ENCODE measurements at places on chromosomes 2 and 18.
A peak's percentile ranks its signal among the peaks of the same experiment; 100 is the strongest.

GRCh38 chr18:57834616-57835015 lies 31.5 kb upstream of the ATP8B1 start:
- no peak for DNase-seq

GRCh38 chr2:26575836-26576564 lies 65.2 kb downstream of the CIB4 start:
- no peak for DNase-seq

DNA sequence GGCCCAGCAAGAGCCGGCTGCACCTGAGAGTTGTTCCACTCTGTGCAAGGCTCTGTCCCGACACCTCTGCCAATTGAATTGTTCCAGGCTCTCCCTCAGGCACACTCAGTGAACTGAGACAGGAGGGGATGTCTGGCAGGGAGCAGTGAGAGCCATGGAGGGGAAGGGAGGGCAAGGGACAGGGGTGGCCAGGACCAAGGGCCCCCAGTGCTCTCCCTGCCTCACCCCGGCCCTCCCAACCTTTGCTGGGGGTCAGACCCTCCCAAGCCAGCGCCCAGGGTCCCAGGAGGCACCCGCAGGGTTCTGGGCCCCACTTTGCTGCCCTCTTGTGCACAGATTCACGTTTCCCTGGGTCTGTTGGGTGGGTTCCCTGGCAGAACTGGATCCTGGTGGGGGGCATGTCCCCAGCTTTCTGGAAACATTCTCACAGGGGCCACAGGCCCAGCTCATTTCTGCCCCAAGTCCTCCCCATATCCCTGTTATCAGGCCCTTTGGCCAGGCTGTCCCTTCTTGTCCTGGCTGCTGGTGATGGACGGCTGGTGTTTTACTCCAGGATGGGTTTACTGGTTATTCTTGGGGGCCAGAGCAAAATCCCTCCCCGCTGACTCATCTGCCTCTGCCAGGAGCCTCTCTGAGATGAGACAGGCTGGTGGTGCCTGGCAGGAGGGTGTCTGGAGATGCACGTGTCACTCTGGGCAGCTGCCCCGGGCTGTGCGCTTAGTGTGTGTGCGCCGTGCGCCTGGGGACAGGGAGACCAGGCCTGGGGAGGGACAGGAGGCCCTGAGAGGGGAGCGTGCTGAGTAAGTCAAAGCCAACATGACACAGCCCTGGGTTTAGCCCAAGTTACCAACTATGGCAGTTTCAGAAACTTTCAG lies 136.5 kb upstream of the CTDP1 start:
- no peak for DNase-seq

GRCh38 chr2:42249887-42250286 lies 80.7 kb downstream of the EML4 start:
- peak; percentile 9 for DNase-seq

- no peak for DNase-seq
Observed at GRCh38 chr2:33015421-33016142, 68.8 kb downstream of the LTBP1 start.

GRCh38 chr2:168208652-168209051 lies 38.7 kb downstream of the STK39 start:
- DNase-seq: no peak

DNA sequence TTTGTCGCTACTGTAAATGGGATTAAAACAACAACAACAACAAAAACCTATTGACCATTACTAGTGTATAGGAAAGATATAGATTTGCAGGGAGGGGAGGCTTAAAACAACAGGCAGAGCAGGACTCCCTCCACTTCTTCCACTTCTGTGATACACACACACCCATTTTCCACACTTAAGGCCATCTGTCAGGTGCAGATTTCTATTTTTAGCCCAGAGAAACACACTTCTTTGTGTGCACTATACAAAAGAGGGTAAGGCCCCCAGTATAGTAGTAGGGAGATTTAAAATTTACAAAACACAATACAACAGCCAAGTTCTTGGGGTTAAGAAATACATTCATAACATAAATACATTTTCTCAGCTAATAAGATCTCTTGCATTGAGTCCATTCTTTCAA lies 22.4 kb downstream of the PTPN2 start:
- no peak for DNase-seq

DNA sequence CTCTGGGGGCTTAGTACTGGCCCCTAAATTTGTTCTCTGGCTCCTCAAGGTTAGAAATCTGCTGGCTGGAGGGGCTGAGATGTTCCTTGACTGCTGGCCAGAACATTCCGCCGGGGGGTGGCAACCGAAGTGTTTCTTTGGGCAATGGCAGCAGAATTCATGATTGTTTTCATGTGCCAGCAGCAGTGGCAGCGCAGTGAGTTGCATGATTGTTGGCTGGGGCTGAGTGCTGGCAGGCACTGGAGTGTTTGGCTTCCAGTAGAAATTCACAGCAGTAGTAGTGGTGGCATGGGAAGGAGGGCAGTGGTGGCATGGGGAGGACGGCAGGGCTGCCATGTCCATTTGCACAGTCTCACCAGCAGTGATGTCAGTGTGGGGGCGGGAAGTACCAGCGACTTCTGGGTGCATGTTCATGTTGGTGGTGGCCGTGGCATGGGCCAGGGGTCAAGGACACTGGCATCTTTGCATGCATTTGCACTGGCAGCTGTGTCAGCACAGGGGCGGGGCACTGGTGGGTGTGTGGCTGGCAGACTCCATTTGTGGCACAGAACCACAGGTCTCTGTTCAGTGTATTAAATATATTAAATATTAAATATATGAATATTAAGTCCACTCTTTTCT lies 130.6 kb upstream of the CDH7 start:
- no peak for DNase-seq

- DNase-seq: no peak
Observed at GRCh38 chr2:226410247-226410835, 389.3 kb downstream of the IRS1 start.

DNA sequence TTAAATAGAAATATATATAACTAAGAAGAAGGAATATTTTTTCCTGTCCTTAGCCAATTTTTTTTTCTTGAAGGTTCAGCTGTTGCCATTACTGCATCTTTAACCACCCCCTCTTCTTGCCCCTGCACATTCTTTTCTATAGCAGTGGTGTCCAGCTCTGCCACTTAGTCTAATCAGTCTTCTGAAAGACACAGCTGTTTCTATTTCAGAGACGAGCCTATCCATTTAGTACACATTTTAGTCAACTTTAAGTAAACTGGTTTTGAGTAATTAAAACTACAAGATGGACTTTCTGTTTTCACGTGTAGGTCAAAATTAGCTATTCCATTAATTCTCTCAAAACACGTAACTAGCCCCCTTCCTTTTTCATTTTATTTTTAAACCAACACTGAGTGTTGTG lies 21.0 kb downstream of the SPOPL start:
- DNase-seq: no peak

DNA sequence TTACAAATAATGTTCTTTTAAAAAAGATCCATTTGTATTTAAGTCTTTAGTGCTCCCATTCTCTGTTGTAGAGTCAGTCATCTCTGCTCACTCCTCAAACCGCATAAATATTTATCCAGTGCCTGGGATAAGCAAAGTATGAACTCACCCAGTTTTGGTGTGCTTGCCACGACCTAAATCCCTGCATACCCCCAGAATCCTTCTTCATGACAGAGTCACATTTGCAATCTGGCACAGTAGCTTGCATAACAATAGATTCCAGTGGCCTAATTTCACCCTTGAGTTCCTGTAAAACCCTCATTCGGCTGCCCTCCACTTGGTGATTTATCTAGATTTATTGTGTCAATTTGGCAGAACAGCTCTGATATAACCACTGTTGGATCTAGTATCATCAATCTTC lies 92.9 kb downstream of the DTNA start:
- no peak for DNase-seq

- DNase-seq: no peak
Observed at GRCh38 chr18:79801217-79801616, 3.5 kb downstream of the KCNG2 start.

- DNase-seq: no peak
Observed at GRCh38 chr2:200913654-200914053, 24.5 kb downstream of the NIF3L1 start.

GRCh38 chr2:70975237-70975636 lies 3.2 kb upstream of the ANKRD53 start:
- no peak for DNase-seq

DNA sequence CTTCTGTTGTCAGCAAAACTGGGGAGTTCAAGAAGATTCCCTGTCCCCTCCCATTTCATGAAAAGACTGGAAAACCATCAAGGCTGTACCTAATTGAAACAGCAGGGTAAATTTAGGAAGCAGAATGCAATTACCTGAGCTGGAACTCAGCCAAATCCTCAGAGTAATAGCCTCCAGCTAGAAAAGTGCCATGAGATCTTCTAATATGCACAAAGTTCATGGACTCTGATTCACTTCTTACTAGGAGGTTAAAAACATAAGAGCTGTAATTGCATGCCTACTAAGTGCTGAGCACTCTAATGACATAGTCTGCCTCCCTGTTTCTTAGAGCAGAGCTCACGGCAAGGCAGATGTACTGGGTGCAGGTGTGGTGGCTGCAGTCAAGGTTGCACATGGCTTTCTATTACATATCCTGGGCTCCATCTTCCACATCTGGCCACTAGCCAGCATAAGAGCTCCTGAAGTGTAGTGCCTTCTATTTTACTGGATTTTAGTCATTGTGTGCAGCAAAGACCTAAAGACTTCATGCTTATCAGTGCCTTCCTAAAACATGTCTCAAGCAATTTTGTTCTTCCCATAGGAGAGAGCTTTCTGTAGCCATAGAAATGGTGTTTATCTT lies 341.7 kb downstream of the PTPRM start:
- no peak for DNase-seq

GRCh38 chr2:15354596-15355366 lies 206.4 kb downstream of the NBAS start:
- no peak for DNase-seq

DNA sequence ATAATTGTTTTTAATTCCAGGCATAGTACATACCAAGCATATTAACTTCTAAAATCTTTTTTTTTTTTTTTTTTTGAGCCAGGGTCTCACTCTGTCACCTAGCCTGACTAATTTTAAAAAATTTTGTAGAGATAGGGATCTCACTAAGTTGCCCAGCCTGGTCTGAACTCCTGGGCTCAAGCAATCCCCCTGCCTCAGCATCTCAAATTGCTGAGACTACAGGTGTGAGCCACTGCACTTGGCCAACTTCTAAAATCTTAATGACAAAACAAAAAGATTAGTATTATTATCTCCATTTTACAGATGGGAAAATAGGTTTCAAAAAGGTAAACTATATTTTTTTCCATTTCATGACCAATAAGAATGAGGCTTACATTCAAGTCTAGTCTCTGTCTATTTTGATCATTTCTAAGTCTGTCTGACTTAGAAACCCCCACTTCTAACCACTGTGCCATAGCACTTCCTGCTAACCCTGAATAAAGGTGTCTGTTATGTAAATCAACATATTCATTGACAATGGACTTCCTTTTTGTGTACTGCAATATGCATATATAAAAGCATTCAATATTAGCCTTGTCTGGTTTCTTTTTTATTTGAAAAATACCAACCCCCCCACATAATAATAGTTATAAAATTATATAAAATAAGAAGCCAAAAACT lies 28.7 kb upstream of the ZEB2 start:
- no peak for DNase-seq

DNA sequence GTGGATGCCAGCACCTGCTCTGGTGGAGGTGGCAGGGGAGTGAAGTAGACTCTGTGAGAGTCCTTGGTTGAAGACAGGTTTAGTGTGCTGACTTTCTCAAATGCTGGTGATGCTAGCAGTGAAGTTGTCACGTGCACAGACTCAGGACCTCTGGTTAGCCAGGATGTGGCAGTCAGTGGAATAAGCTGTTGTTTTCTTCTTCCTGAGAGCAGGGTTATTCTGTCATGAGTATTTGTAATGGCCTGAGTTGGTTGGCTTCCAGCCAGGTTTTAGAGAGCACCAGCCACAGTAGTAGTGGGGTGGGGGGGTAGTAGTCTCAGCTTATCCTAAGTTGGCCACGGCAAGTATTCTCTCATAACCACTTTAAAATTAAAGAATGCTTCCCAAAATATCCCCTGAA lies 238.5 kb upstream of the FBXO11 start:
- DNase-seq: no peak

- DNase-seq: no peak
Observed at GRCh38 chr2:27446057-27446456, 3.9 kb downstream of the KRTCAP3 start.

GRCh38 chr2:149019768-149020167 lies 18.7 kb upstream of the LYPD6B start:
- no peak for DNase-seq

DNA sequence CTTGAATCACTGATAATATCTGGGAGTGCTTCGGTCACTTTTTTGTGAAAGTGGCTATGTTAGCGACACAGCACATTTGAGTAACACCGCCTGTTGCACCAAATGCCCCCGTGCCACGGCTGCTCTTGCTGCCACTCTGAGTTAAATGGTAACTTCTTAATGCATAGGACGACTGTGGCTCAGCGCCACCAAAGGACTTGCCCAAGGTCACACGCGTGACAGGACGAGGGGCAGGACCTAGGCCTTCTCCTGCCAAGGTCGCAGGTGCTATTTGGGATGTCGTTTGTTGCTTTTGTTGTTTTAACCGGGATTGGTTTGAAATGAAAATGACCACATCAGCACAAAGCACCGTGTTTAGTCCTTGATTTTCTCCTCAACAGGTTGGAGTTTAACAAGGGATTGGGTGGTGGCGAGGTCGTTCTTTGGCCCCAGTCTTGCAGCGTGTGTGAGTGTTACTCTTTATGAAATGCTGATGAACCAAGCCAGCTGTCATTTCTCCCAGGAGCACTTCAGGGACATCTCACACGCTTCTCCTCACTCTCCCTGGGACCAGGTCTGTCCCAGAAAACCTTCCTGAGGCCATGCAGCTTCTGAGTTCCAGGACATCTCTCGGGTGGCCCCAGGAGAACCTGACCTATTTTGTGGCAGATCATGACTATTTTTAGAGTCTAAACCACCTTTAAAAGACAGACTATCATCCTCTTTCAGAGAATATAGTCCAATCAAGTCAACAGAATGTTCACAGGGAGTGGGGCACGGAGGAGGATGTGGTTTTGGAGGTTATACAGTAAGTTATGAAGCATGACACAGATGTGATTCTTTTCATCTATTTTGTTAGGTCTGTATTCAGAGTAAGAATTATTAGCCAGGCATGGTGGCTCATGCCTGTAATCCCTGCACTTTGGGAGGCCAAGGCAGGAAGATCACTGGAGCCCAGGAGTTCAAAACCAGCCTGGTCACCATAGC lies 49.9 kb downstream of the MTCL1 start:
- DNase-seq: no peak

- no peak for DNase-seq
Observed at GRCh38 chr2:18510775-18511174, 49.7 kb downstream of the RDH14 start.

Measured in spinal cord (tissue), 10 donors.